Putamen (tissue), 1 donor: ENCODE measurements at places on chromosomes 7 and 10.

DNA sequence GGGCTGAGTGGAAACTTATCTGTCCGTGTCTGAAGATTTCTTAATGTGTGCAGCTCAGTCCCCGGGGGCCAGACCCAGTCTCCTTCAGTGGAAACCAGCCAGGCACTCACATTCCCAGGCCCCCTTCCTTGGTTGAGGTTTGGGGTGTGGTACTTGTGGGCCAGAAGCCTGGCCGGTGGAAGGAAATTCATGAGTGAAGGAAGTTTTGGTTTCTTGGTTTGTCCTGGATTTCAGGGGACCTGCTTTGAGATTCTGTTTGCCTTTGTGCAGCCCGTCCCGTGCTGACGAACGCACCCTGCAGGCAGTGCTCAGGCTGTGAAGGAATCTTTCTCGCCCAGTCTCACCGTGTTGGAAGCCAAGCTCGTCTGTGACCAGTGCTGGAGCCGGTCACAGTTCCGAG, 2.9 kb downstream of the INPP5A start:
- no peak for DNase-seq

- no peak for DNase-seq
These were observed 11.5 kb downstream of the CREB3L2 start for GRCh38 chr7:137990251-137990941.

GRCh38 chr10:807958-808353, 118.5 kb upstream of the DIP2C start:
- DNase-seq, result no peak

DNA sequence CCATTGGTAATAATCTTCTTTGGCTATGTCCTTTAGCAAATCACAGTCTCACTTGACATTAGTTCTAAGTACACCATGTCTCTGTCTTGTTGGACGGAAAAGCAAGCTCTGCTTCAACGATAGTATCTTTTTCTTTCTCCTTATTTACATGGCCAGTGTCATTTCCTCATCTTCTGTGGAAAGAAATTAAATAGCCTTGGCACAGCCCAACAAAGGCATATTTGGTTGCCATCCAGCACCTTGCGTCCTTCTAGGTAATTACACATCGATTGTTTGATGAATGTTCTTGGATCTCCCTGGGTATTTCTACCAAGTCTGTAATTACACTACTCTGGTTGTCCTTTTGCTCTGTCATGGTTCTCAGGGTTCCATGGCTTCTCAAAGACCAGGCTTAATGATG, 183.1 kb downstream of the CHN2 start:
- DNase-seq, result no peak
